ENCODE measurements at places on chromosomes 6 and 20.

GRCh38 chr6:35357677-35358076 is 15.3 kb downstream of the PPARD start:
- DNase-seq, result no peak

DNA sequence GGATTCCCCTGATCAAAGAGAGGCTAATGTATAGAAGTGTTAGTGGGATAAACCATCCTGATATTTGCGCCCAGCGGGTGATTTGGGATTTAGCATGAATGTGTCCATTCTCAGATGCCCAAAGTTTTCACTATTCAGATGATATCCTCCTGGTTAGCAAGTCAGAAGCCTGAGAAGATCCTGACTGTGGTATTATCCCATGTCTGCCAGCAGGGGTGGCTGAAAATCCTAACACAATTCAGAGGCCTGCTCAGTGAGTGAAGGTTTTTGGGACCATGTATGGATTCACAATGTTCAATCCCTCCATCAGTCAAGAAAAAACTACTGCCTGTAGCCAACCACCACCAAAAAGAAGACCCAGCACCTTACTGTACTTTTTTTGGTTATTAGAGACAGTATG is 34.1 kb upstream of the SPACA1 start:
- no peak for DNase-seq

DNA sequence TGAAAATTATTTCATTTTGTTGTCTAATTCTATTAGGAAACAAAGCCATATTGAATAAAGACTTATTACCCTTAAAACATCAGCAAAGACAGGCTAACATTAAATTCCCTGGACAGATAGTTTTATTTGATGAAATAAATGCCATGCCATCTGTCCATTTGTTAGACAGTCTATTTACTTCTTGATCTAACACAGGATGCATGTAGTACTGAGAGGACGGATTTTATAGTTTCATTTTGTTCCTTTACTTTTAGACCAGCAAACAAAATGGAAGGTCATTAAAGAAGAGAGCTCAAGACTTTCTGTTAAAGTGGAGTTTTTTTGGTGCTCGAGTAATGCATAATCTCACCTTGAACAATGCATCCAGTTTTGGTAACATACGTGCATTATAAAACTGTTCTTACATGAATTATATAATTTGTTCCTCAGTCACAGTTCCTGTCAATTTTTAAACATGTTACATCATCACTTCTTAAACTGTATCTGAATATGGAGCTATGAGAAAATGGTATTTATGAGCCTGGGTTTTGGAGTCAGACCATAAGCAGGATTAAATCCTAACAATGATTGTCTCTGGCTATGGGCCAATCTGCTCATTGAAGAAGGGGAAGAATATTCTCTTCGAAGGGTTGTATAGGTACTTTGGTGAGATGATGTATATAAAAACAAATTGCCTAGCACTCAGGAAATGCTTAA is 46.0 kb downstream of the RFX6 start:
- no peak for DNase-seq

DNA sequence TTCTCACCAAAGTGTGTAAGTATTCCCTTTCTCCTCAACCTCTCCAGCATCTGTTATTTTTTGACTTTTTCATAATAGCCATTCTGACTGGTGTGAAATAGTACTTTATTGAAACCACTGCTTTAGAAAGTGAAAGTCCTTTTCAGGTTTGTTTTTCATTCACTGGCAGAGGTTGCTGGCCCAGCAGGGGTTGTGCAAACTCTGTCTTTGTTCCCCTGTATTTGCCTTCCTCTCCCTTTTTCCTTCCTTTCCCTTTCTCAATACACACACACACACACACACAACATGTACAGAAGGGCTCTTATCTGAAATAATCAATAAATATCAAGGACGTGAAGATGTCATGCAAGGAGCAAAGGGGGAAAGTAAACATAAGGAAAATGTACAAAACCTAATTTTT is 99.8 kb downstream of the LY86 start:
- peak; percentile 19 for DNase-seq

- DNase-seq, result peak; percentile 14
Observed at GRCh38 chr6:116866281-116866871, 10.7 kb upstream of the RFX6 start.

DNA sequence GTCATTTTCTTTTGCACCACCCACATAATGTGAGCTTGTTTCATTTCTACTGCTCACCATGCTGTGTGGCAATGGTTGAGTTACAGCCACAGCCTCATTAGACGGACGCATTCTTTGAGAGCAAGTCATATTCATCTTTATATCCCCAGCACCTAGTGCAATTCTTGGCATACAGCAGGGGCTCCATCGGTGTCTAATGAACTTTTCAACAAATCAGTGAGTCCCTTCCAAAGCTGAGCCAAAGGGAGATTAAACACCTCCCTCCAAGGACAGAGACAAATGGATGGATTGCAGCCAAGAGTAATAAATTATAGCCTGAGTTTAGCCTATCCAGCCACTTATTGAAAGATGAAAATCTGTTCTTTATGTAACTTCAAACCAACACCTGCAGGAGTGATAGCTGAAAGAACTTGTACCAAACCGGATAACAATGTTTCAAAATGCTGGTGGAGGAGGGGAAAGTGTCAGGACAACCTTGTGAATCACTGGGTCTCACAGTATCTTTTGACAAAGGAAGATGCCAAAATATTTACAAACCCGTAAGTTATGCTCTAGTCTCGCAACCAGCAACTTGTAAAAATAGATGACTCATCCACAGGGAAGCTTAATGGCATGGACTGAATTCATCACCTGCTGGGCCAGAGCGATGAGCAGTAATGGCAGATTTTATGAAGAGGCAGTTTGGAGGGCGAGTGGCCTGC is 139.0 kb downstream of the PXDC1 start:
- peak; percentile 38 for DNase-seq

DNA sequence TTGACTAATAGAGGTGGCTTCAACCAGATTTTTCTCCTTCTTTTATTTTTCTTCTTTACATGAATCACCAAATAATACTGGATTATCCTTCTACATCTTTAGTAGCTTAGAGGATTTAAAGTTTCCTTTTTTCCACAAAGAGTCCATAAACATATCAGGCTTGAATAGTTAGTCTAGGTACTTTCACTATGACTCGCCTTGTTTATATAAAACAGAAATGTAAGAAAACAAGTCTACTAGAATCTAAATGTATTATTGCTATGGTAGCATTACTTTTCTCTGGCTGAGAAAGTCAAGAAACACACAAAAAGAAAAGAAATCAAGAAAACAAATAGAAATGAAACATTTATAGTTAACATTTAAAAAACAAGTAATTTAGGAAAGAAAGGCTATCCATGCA is 215.2 kb downstream of the PTPRK start:
- DNase-seq, result peak; percentile 38

GRCh38 chr6:7267071-7267465 is 45.9 kb downstream of the SSR1 start:
- no peak for DNase-seq

DNA sequence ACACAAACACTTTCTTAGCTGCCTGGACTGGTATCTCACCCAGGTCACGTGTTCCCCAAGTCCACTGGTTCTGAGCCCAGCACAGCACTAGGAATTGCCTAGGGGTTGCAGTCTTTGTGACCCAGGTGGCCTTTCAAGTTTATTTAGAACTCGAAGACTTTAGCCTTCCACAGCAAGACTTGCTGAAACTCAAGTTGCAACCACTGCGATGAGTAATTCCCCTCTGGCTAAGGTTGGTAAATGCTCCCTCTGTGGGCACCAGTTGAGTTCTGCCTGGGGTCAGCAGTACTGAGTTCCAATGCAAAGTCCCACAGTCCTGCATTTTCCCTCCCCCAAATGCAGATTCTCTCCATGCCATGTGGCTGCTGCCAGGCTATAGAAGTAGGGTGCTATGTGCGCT is 77.6 kb upstream of the MOCS1 start:
- DNase-seq, result no peak

GRCh38 chr20:59123011-59123677 is 40.5 kb upstream of the ZNF831 start:
- DNase-seq, result no peak

DNA sequence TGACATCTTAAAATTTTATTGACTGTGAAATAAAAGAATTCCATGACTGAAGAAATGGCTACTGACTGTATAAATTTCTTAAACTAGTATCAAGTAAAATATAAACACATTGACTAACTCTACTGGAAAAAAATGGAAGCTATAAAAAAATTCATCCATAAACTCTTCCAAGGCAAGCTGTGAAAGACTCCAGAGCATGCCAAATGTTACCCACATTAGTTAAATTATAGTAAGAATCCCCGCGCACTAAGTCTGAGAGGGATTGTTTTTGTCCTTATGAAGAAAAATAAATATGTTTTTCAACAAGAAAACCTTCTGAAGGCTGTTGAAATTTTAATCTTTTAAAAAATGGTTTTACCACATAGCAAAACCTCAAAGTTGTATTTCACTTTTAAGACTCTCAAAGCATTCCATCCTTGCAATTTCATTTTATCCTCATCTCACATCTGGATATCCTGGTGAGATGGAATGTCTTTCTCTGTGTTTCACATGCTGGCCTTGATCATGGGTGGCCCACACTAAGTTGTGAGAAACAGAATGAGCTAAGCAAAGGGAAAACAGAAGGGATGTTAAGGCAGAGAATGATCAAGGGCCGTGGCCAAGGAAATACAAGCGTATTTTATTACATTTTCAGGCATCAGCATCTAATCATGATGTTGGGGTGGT is 732.5 kb downstream of the KIF16B start:
- no peak for DNase-seq

GRCh38 chr20:24535941-24536730 is 66.7 kb downstream of the SYNDIG1 start:
- no peak for DNase-seq

DNA sequence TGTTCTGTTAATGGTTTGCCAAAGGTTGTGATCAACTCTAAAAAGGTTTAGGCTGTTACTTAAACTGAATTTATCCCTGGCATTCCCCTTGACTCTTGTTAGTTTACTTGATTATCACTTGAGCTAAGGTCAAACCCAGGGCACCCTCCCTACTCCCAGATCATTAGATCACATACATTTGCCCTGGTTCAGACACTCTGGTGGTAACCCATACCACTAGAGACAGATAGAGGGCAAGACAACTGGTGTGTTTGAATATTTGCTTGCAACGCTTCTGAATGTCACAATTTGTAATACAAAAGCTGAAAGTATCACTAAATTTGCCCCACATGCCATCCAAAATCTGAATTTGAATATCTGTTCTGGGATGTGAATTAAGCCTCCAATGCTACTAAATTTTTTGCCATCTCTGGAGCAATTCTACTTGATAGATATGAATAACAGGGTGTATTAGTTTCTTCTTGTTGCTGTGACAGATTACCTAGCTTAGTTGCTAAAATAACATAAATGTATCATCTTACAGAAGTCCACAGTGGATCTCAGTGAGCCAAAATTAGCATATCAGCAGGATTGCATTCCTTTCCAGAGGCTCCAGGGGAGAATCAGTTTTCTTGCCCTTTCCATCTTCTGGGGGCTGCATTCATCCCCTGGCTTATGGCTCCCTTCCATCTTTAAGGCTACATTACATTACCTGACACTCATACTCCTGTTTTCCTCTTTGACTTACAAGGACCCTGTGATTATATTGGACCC is 45.4 kb downstream of the FIG4 start:
- DNase-seq, result no peak

DNA sequence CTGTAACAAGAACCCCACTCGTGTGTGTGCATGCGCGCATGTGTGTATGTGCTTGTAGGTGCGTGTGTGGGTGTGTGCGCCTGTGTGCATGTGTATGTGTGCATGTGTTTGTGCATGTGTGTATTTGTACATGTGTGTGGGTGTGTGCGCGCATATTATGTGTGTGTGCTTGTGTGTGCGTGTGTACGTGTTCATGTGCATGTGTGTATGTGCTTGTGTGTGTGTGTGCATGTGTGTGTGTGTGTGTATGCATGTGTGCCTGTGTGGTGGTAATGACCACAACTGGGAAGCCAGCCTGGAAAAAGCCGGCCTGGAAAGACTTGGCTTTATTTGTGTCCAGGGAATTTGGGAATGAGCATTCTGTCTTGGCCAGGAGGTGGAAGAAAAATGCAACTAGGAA is 157.5 kb downstream of the PAX1 start:
- DNase-seq, result no peak

GRCh38 chr20:1467355-1468116 is 887 bp upstream of the NSFL1C start:
- DNase-seq, result no peak

GRCh38 chr20:37192137-37192854 is 12.9 kb upstream of the MROH8 start:
- peak; percentile 74 for DNase-seq

GRCh38 chr6:47277702-47278101 is 32.0 kb downstream of the TNFRSF21 start:
- no peak for DNase-seq

- peak; percentile 96 for DNase-seq
Observed at GRCh38 chr20:5658912-5659345, 91.3 kb upstream of the SHLD1 start.
